ENCODE measurements at places on chromosomes 11 and 22.

GRCh38 chr11:116857316-116857715 lies 19.9 kb upstream of the APOA1 start:
- no peak for DNase-seq

- DNase-seq: no peak
Measured at GRCh38 chr11:65595131-65595530, 469 bp downstream of the KCNK7 start.

GRCh38 chr11:67663532-67664212 lies 10.8 kb downstream of the ALDH3B2 start:
- DNase-seq: no peak

DNA sequence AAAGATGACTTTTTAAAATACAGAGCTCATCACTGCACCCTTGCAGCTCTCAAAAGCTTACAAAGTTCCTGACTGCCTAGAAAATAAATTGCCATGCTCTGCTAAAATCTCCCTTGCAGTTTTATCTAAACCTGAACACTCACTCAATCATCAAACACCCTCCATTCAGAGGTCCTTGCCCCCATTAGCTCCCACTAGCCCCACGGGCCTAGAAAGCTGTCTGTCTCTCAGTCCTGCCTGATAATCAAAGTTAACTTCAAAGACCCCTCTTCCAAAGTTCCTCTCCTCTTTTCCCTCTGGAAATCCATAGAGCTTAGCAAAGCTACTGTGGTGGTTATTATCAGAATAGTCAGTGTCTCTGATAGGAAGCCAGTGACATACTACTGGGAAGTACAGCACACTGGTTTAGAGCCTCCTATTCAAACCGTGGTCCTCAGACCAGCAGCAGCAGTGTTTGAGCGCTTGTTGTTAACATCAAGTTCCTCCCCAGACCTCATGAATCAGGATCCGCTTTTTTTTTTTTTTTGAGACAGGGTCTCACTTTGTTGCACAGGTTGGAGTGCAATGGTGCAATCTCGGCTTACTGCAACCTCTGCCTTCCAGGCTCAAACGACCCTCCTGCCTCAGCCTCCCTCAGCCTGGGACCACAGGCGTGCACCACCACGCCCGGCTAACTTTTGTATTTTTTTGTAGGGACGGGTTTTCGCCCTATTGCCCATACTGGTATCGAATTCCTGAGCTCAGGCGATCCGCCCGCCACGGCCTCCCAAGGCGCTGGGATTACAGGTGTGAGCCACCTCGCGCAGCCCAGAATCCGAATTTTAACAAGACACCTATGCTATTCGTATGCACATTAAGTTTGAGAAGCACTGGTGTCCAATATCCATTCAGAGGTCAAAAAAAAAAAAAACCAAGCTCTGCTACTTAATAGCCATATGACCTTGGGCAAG lies 1.2 kb downstream of the NDUFC2 start:
- peak; percentile 18 for DNase-seq

DNA sequence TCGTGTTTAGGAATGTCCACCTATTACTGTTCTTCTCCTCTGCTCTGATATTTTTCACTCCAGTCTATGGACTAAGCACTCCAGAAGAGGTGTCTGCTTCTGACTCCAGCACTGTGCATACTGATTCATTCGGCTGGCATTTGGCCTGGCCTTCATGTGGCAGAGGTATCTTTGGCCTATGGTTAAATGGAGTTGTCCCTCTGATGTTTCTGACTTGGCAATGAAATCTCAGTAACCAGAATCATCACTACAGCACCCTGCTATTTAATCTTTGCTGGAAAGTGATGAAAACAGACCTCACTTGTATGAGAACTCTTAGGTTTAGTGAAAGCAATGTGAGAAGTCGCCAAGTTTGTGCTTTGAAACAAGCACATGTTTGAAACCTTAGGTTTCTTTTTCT lies 155.2 kb downstream of the MAML2 start:
- no peak for DNase-seq

GRCh38 chr11:112593440-112593839 lies 332.8 kb upstream of the PLET1 start:
- DNase-seq: no peak

- DNase-seq: no peak
Measured at GRCh38 chr11:81995889-81996288, 737.8 kb downstream of the FAM181B start.

- DNase-seq: no peak
Measured at GRCh38 chr11:35104655-35105054, 34.3 kb upstream of the CD44 start.

DNA sequence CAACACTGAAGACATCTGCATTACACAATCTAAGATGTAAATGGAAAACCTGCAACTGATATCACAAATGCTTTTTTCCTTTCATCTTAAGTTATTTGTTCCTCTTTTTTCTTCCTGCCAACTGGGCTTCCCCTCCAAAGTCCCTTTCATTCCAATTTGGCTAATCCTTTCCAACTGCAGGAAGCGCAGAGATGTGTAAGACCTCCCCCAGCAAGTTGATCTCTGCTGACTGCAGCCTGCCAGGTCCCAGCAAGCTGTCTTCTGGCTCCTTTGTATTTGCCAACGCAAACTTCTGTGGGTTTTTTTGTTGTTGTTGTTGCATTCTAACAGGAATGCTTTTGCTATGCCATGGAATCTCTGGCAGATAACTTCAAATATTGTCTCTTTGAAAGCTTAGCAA lies 38.5 kb upstream of the LRRC4C start:
- DNase-seq: no peak

- DNase-seq: no peak
Measured at GRCh38 chr11:113248702-113249490, 65.5 kb upstream of the TTC12 start.

DNA sequence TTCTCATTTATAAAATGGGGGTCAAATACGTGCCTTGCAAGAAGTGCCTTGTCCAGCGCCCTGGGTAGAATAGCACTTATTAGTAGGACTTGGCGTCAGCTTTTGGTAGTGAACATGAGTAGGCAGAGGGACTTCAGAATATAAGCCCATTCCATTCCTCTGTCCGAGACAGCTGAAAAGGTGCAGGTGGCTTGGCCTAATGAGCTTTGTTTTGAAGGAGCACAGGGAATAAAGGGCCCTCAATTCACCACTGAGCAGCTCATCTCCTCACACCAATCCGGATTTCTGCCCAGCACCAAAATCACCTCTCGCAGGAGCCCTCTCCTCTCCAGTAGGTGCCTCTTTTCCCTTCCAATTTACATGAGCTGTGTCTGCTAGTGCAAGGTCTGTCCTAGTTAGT lies 91.2 kb downstream of the DSCAML1 start:
- DNase-seq: no peak

GRCh38 chr11:57202281-57202680 lies 20.5 kb downstream of the LRRC55 start:
- no peak for DNase-seq

DNA sequence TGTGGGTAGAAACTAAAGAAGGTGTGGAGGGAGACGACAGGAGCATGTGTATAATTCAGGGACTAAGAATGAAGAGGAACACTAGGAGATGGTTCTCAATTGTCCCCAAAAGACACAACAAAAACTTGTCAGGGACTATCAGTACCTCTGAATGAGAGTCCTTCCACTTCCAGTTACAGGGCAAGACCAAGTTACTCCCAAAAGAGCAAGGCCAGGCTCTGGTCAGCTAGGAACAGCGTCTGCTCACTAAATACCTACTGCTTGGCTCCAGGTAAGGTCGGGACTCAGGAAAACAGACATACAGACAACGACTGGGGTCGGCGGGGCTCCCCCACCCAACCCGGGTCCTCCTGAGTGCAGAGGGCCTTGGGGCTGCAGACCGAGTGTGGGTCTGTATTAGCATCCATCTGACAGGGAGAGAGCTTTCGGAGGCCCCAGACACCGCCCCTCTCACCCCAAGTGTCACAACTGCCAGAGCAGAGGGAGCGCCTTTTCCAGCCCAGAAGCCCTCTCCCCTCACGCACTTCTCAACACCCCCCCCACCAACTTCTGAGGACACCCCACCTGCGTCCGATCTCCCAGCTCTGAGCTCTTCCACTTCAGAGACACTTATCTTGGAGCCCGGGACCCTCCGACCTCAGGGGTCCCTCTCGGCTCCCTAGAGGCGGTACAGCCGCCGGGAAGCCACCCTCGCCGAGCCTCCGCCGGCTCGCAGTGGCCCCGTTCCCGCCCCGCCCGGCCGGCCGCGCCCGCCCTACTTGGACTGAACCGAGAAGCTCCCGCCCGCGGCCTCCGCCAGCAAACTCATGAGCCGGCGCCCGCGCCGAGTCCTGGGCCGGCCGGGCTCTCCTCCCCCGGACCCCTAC lies 522 bp downstream of the RHOG start:
- no peak for DNase-seq

DNA sequence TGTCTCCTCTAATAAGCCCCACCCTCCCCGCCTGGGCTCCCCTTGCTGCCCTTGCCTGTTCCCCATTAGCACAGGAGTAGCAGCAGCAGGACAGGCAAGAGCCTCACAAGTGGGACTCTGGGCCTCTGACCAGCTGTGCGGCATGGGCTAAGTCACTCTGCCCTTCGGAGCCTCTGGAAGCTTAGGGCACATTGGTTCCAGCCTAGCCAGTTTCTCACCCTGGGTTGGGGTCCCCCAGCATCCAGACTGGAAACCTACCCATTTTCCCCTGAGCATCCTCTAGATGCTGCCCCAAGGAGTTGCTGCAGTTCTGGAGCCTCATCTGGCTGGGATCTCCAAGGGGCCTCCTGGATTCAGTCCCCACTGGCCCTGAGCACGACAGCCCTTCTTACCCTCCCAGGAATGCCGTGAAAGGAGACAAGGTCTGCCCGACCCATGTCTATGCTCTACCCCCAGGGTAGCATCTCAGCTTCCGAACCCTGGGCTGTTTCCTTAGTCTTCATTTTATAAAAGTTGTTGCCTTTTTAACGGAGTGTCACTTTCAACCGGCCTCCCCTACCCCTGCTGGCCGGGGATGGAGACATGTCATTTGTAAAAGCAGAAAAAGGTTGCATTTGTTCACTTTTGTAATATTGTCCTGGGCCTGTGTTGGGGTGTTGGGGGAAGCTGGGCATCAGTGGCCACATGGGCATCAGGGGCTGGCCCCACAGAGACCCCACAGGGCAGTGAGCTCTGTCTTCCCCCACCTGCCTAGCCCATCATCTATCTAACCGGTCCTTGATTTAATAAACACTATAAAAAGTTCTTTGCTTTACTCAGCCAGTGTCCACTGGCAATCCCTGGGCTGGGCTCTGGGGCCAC lies 14.4 kb downstream of the TSKU start:
- no peak for DNase-seq

DNA sequence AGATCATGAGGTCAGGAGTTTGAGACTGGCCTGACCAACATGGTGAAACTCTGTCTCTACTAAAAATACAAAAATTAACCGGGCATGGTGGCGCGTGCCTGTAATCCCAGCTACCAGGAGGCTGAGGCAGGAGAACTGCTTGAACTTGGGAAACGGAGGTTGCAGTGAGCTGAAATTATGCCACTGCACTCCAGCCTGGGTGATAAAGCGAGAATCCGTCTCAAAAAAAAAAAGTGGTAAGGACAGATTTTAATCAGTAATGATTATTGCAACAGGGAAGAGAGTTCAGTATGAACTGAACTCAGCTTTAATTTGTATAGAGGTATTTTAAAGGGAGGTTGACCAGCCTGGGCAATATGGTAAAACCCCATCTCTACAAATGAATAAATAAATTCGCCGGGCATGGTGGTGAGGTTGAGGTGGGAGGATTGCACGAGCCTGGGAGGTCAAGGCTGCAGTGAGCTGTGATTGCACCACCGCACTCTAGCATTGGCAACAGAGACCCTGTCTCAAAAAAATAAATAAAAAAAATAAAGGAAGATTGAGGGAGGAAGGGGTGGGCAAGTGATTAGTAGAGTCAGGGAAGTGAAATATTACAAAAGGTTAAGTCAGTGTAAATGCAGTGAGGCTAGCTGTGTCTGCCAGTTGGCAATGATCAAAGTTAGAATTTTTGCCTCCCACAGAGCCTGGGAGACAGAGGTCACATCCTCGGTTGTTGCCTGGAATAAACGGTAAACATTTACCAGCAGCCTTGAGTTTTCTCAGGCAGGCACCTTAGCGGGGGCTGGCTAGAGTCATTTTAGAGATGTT lies 2.6 kb upstream of the MCM5 start:
- no peak for DNase-seq

- DNase-seq: no peak
Measured at GRCh38 chr11:65654375-65655349, 8.1 kb downstream of the RELA start.

DNA sequence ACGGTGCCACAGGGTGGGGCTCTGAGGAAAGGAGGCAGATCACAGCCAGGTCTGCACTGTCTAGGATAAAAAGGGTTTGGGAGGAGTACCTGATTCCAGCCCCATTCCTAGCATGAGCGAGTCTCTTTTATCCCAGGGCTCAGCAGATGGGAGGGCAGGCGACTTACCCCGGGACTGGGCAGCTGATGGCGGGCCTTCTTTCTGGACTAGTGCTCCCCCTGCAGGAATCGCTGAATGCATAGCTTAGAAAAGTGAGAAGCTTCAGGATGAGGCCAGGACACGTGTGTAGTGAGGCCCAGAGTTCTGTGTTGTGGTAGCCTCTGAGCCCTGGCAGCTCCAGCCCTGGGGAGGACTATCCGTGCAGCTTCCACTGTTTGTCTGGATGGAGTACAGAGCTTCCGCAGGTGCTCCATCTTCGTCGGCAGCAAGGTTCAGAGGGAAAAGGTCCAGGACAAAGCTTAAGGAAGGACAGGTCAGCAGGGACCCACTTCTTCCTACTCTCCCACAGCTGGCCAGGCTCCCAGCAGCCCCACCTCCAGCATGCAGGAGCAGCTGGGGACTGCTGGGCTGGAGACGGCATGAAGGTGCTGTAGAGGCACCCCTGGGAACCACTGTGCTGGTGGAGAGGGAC lies 30.4 kb downstream of the COMMD9 start:
- DNase-seq: peak; percentile 14

DNA sequence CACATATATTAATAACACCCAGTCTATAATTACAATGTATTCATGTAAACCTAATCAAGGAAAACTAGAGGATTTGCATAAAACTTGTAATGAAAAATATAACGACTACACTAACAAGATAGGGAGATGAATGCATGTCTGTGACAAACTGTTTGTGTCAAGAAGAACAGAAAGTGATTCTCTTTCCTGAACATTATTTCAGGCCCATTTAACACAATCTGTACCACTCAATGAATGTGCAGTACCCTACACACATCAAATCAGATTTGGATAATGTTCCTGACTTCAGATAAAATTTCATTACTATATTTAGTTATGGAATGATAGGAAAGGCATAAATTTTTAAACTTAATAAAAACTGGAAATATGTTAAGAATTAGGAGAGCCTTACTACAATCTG lies 93.1 kb downstream of the CADM1 start:
- DNase-seq: no peak

DNA sequence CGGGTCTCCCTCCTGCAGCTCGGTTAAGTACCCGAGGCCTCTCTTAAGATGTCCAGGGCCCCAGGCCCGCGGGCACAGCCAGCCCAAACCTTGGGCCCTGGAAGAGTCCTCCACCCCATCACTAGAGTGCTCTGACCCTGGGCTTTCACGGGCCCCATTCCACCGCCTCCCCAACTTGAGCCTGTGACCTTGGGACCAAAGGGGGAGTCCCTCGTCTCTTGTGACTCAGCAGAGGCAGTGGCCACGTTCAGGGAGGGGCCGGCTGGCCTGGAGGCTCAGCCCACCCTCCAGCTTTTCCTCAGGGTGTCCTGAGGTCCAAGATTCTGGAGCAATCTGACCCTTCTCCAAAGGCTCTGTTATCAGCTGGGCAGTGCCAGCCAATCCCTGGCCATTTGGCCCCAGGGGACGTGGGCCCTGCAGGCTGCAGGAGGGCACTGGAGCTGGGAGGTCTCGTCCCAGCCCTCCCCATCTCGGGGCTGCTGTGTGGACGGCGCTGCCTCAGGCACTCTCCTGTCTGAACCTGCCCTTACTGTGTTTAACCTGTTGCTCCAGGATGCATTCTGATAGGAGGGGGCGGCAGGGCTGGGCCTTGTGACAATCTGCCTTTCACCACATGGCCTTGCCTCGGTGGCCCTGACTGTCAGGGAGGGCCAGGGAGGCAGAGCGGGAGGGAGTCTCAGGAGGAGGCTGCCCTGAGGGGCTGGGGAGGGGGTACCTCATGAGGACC lies 25.0 kb downstream of the FADS3 start:
- DNase-seq: no peak
